ENCODE measurements at places on chromosomes 16 and 17. TPM values are rescaled to one million over a fixed set of nuclear protein-coding genes. Genes with fewer than 3 reads are reported as not detected.

Gene TOM1L1
- total RNA-seq, result 18.2 TPM

Gene LRRC46
- total RNA-seq, result not detected

Gene CBX4
- 24.3 TPM for total RNA-seq

Gene RAB40C
- total RNA-seq, result 11.1 TPM

Gene NECAB2
- total RNA-seq, result 0.71 TPM

Gene BAIAP3
- 2.4 TPM for total RNA-seq

Gene PDIA2
- total RNA-seq, result 0.52 TPM

Gene TMEM204
- 42.2 TPM for total RNA-seq

Gene MYO15A
- total RNA-seq, result not detected

Gene ACSM2A
- total RNA-seq, result not detected

Gene CACNA1G
- total RNA-seq, result 6.2 TPM

Gene SRCAP
- 25.0 TPM for total RNA-seq

- no peaks in the 10 kb centered on the region for H3K27me3 ChIP-seq
- no peak for DNase-seq
- no peak overlapping the region for H3K27ac ChIP-seq
- H3K4me3 ChIP-seq, result no peak overlapping the region
Measured at GRCh38 chr16:19497176-19497575, 24.7 kb downstream of the GDE1 start.

GRCh38 chr17:46796956-46797530 is 21.4 kb downstream of the WNT3 start:
- H3K27ac ChIP-seq, result no peak overlapping the region
- no peaks in the 10 kb centered on the region for H3K36me3 ChIP-seq
- no peaks in the 10 kb centered on the region for H3K4me1 ChIP-seq

DNA sequence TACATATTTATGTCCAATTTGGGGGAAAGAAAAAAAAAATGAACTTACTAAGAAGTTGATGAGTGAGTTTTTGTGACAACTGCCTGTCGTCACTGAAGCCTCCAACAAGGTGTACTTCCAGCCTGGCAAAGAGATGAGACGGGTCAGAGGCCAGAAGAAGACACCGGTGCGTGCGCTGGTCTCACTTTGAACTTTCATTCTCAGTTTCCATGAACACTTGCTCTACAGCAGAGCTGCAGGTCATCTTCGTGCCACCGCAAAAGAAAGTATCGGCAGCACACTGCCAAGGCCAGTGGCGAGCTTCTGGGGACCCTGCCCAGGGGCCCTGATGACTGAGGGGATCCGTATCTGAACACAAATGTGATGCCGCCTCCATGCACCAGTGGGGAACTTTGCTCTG is 11.6 kb downstream of the NTAN1 start:
- H3K4me3 ChIP-seq, result no peak overlapping the region
- H3K36me3 ChIP-seq, result peaks cover 36% of the 10 kb centered on the region
- no peaks in the 10 kb centered on the region for H3K27me3 ChIP-seq
- no peak for DNase-seq
- no peak overlapping the region for H3K27ac ChIP-seq

GRCh38 chr17:50397919-50398285 is 579 bp upstream of the LRRC59 start:
- H3K36me3 ChIP-seq, result peaks cover 20% of the 10 kb centered on the region
- no peaks in the 10 kb centered on the region for H3K27me3 ChIP-seq
- no peak overlapping the region for H3K4me3 ChIP-seq
- no peaks in the 10 kb centered on the region for H3K4me1 ChIP-seq

DNA sequence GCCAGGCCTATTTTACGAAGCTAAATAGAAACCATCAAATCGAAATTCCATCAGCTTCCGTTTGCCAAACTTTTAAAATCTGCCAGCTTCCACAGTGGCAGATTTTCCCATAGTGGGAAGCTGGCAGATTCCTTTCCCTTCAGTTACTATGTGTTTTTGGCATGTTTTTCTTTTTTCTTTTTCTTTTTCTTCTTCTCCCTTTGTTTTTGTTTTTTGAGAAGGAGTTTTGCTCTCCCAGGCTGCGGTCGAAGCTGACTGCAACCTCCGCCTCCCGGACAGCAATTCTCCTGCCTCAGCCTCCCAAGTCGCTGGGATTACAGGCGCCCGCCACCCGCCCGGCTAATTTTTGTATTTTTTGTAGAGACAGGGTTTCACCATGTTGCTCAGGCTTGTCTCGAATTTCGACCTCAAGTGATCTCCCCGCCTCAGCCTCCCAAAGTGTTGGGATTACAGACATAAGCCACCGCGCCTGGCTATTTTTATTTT is 684 bp upstream of the CWC25 start:
- peaks cover 2% of the 10 kb centered on the region for H3K36me3 ChIP-seq
- H3K4me3 ChIP-seq, result peak overlapping the region; percentile 98
- no peak for DNase-seq
- peak overlapping the region; percentile 98 for H3K27ac ChIP-seq
- H3K4me1 ChIP-seq, result no peaks in the 10 kb centered on the region

DNA sequence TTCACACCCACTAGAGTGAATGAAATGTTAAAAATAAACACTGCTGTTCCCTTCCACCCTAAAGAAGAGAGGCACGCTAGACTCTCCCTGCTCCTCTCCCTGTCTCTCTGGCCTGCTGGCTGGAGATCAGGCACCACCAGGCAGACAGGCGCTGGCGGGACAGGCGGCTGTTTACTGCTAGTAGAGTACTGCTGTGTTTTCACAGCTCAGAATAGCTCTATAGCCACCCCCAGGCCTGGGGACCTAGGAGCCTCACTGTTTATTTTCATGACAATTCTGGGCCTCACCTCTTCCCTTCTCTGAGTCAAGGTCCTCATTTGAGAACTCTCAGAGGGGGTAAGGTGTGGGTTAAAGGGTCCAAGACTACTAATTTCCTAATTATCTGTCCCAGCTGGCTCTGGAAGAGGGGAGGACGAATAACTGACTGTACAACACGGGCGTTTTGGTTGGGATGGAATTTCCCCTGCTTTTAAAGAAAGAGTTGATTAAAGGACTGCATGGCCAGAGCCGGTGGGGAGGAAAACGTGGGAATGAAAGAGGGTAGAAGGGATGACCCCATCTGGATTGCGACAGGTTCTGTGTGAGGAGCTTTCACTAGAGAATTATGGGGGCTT is 9.0 kb upstream of the G6PC1 start:
- H3K4me3 ChIP-seq, result no peak overlapping the region
- peak overlapping the region; percentile 92 for H3K27ac ChIP-seq
- DNase-seq, result peak; percentile 63
- H3K27me3 ChIP-seq, result no peaks in the 10 kb centered on the region

DNA sequence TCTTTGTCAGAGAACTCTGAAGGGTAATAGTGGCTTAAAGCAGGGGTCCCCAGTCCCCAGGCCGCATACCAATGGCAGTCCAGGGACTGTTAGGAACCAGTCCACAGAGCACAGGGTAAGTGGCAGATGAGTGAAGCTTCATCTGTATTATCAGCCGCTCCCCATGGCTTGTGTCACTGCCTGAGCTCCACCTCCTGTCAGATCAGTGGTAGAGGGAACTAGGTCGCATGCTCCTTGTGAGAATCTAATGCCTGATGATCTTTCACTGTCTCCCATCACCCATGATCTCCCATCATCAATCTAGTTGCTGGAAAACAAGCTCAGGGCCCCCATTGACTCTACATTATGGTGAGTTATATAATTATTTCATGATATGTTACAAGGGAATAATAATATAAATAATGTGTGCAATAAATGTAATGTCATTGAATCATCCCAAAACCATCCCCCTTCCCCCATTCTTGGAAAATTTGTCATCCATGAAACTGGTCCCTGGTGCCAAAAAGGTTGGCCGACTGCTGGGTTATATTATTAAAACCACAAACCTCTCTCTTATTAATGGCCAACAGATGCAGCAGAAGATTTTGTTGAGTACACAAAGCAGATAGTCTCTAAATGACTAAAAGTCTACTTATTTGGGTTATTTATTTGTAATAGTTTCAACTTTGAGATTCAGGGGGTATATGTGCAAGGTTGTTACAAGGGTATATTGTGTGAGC is 782.7 kb downstream of the CDH11 start:
- no peaks in the 10 kb centered on the region for H3K27me3 ChIP-seq
- no peaks in the 10 kb centered on the region for H3K4me1 ChIP-seq
- no peak overlapping the region for H3K4me3 ChIP-seq
- DNase-seq, result no peak
- no peak overlapping the region for H3K27ac ChIP-seq
- no peaks in the 10 kb centered on the region for H3K36me3 ChIP-seq

- H3K27me3 ChIP-seq, result no peaks in the 10 kb centered on the region
- no peak overlapping the region for H3K4me3 ChIP-seq
- no peaks in the 10 kb centered on the region for H3K4me1 ChIP-seq
- DNase-seq, result no peak
- H3K36me3 ChIP-seq, result no peaks in the 10 kb centered on the region
- H3K27ac ChIP-seq, result no peak overlapping the region
Measured at GRCh38 chr17:48134912-48135480, 27.4 kb downstream of the SNX11 start.

GRCh38 chr17:68777243-68777855 is 176.2 kb upstream of the FAM20A start:
- no peaks in the 10 kb centered on the region for H3K36me3 ChIP-seq
- no peak overlapping the region for H3K4me3 ChIP-seq
- peak; percentile 85 for DNase-seq

- no peaks in the 10 kb centered on the region for H3K27me3 ChIP-seq
- H3K27ac ChIP-seq, result peak overlapping the region; percentile 11
- no peak for DNase-seq
- H3K4me3 ChIP-seq, result no peak overlapping the region
- no peaks in the 10 kb centered on the region for H3K4me1 ChIP-seq
Measured at GRCh38 chr16:47523342-47524006, 62.3 kb downstream of the PHKB start.

- no peaks in the 10 kb centered on the region for H3K4me1 ChIP-seq
- no peak for DNase-seq
- no peaks in the 10 kb centered on the region for H3K27me3 ChIP-seq
Measured at GRCh38 chr16:57358527-57359095, at the start of gene CCL22. Gene CCL22, plus strand, starts transcription at chr16:57358783. Its CDS starts 34 bp downstream, at chr16:57358817.

DNA sequence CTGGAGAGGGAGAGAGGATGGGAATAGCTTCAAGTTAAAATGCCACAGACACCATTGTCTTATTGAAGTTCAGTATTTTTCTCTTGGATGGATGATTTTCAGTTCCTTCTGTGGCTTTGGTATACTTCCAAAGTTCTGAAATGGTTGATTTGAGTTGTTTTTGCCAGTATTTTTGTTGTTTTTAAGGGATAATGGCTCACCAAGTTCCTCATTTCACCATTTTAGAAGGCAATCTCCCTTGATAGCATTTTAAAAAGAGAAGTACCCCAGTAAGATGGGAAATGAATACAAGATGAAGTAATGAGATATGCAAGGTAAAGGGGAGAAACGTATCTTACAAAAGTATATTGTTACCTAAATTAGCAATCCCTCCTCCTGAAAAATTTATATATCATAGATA is 18.5 kb upstream of the SPDYE4 start:
- H3K4me3 ChIP-seq, result no peak overlapping the region
- H3K4me1 ChIP-seq, result no peaks in the 10 kb centered on the region
- no peak for DNase-seq
- no peak overlapping the region for H3K27ac ChIP-seq
- H3K36me3 ChIP-seq, result no peaks in the 10 kb centered on the region

GRCh38 chr17:82489851-82490511 is 29.6 kb upstream of the FOXK2 start:
- no peaks in the 10 kb centered on the region for H3K27me3 ChIP-seq
- no peaks in the 10 kb centered on the region for H3K4me1 ChIP-seq
- peak overlapping the region; percentile 77 for H3K27ac ChIP-seq
- no peak overlapping the region for H3K4me3 ChIP-seq
- peaks cover 29% of the 10 kb centered on the region for H3K36me3 ChIP-seq
- DNase-seq, result no peak
